Fibroblast of gingiva (primary cell): ENCODE measurements at places on chromosomes 16 and 17.

- DNase-seq: no peak
These were observed 26.3 kb downstream of the STAT5B start for GRCh38 chr17:42249681-42250446.

DNA sequence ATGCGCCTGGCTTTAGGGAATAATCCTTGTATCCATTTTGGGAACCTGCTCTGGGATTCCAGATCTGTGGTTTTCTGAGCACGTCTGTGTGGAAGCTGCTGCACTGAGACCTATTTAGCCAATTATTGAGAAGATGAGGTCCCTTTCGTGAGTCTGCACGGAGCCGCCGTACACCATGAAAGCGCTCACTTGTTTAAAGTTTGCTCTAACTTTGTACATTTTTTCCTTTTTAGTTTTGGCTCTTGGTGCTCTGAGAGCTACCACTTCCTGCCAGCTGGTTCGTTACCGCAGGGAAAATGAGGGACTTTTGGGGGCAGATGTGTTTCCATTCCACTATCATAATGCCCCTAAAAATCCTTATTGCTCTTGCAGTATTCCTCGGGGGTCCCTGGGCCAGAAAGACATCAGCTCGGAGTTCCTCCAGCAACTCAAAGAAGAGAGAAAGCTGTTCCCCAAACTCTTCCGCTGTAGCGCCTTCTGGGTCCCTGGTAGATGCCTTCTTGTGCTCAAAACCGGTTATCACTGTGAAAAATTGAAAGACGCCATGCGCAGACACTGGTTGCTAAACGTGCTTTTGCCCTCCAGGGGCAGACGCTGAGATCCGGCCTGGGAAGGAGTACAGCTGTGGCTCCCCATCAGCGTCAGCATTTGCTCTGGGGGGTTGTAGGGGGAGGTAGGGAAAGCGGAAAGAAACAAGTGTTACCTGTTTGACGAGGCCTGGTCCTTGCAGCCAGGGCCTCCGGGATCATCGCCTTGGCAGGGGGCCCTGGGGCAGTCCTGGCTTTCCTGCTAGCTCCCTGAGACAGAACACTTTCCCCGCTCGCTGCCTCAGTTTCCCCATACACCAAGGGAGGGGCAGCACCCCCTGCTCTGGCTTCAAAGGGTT lies 238.1 kb downstream of the MRTFB start:
- no peak for DNase-seq

DNA sequence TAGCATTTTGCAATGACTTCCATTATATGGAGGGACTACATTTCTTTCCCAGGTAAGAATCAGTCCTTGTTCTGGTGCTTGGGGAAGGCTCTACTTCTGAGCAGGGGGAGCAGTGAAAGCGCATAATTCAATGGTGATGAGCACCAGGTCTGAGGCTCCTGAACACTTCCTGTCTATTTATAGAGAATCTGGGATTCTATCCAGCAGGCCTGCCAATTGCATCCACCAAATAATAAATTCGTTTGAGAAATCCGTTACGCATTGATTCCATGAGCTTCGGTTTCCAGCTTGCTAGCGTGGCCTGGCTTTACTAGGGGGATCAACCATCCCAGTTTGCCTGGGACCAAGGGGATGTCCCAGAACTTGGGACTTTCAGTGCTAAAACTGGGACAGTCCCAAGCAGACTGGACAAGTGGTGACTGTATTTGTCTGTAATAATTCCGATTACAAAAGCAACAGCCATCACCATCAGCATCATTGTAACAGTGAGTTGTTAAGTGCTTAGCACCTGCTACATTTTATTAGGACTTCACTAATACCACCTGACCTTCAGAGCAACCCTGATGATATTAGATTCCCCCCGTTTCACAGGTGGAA lies 349.9 kb downstream of the MAF start:
- no peak for DNase-seq

- DNase-seq: no peak
These were observed 24.0 kb downstream of the USP31 start for GRCh38 chr16:23125277-23125676.

GRCh38 chr16:87461466-87461991 lies 31.3 kb downstream of the ZCCHC14 start:
- no peak for DNase-seq

GRCh38 chr17:41451154-41451728 lies 10.5 kb upstream of the KRT38 start:
- DNase-seq: no peak

DNA sequence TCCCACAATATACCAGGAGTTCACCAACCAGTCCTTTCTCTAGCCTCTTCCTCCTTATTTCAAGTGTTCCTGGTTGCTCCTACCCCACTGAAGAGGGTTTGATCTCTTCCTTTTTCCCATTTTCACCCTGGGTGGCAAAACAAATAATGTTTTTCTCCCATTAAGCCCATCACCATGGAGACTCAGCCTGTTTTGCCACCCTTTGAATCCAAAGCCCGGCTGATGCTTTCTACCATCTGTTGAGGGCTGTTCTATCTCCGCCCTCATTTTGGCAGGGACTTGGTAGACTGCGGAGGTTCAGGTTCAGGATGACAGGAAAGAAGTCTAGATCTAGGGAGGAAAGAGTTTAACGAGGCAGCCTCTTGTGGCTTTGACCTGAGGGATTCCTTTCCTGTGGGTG lies 2.6 kb downstream of the DNAH2 start:
- no peak for DNase-seq
